ENCODE measurements at places on chromosomes 5 and 9.

DNA sequence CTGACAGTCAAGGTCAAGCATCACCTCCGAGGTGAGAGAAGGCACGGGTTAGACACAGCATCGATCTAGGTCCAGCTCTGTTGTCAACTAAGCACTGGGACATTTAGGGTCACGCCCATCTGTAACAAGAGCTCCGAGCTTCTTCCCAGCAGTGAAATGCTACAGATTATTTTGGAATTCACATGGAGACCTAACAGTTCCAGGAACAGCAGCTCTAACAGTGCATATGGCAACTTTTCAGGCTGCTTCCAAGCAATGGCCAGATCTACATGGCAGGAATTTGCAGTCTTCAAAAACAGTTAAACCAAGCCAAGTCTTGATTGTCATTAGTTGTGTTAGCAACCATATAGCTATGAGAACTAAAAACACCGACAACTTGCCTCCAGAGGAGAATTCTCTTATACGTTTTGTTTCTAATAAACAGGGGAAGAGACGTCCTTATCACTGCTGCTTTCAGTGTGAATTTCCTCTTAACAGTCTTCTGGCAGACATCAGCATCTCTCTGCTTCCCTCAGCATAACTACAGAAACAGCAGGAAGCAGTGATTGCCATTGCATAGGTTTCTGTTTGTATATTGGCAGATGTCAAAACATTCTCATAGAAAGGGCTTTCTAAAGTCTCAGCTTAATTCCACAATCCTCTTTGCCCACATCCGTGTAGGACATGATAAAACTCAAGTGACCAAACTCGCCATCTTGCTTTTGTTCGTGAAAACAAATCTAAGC, 242.1 kb upstream of the DAPK1 start:
- H3K27ac ChIP-seq = peak overlapping the region; percentile 41
- H3K36me3 ChIP-seq = no peaks in the 10 kb centered on the region
- H3K27me3 ChIP-seq = no peaks in the 10 kb centered on the region
- no peak for DNase-seq

- no peak for DNase-seq
- H3K27ac ChIP-seq = no peak overlapping the region
- H3K36me3 ChIP-seq = no peaks in the 10 kb centered on the region
- H3K27me3 ChIP-seq = no peaks in the 10 kb centered on the region
- no peaks in the 10 kb centered on the region for H3K4me1 ChIP-seq
Observed at GRCh38 chr9:32558408-32558934, 6.1 kb upstream of the TOPORS start.

GRCh38 chr5:126543660-126544059, 51.4 kb downstream of the ALDH7A1 start:
- peaks cover 20% of the 10 kb centered on the region for H3K36me3 ChIP-seq
- DNase-seq = no peak
- no peaks in the 10 kb centered on the region for H3K27me3 ChIP-seq
- no peaks in the 10 kb centered on the region for H3K4me1 ChIP-seq
- H3K4me3 ChIP-seq = no peak overlapping the region

- no peaks in the 10 kb centered on the region for H3K27me3 ChIP-seq
- H3K27ac ChIP-seq = no peak overlapping the region
- DNase-seq = no peak
- H3K4me1 ChIP-seq = peaks cover 7% of the 10 kb centered on the region
Observed at GRCh38 chr5:139473565-139473964, 2.8 kb downstream of the SMIM33 start.

DNA sequence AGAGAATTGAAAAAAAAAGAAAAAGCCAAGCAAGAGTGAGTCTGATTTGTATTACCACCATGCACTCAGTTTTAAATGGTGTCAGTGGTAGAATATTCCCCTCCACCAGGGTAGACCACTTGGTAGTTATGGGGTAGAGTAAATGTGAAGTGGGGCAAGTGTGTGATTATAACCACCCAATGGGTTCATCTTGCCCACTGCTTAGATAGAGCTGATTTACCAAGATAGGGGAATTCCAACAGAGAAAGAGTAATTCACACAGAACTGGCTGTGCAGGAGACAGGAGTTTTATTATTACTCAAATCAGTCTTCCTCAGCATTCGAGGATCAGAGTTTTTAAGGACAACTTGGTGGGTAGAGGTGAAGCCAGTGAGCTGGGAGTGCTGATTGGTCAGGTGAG, 113.3 kb upstream of the RAI14 start:
- no peak for DNase-seq
- H3K4me1 ChIP-seq = peaks cover 12% of the 10 kb centered on the region
- no peaks in the 10 kb centered on the region for H3K27me3 ChIP-seq
- no peak overlapping the region for H3K4me3 ChIP-seq
- H3K36me3 ChIP-seq = no peaks in the 10 kb centered on the region
- no peak overlapping the region for H3K27ac ChIP-seq

- H3K4me1 ChIP-seq = no peaks in the 10 kb centered on the region
- no peaks in the 10 kb centered on the region for H3K36me3 ChIP-seq
- no peak overlapping the region for H3K27ac ChIP-seq
- H3K4me3 ChIP-seq = no peak overlapping the region
- no peak for DNase-seq
Observed at GRCh38 chr5:180331647-180331950, 21.5 kb downstream of the GFPT2 start.

- peaks cover 9% of the 10 kb centered on the region for H3K4me1 ChIP-seq
- H3K4me3 ChIP-seq = no peak overlapping the region
- H3K27ac ChIP-seq = no peak overlapping the region
- H3K36me3 ChIP-seq = no peaks in the 10 kb centered on the region
Observed at GRCh38 chr9:89984214-89984613, 379.4 kb downstream of the GADD45G start.

DNA sequence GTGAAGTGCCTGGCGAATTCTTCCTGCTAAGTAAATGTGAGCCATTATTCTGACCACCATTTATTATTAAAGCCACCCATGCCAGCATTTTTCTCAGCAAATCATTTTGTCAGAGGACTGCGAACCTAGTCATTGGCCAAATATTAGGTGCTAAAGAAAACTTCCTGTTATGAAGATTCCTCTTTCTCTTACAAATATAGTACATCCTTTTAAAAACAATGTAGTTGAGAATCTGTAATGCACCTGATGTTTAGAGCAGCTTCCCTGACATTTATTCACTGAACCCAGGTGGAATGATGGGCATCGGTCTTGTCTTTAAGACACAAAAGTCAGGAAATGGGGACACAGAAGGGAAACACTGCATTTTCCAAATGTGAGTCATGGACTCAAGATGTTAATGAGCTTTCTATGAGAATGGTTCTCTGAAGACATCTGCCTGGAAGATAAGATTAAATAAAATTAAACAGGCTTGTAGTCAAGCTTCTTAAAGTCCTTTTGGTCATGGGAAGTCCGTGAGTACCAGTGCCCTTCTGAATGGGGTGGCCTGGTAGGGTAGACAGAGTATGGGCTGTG, 290.6 kb downstream of the FBXL7 start:
- H3K27ac ChIP-seq = no peak overlapping the region
- H3K36me3 ChIP-seq = no peaks in the 10 kb centered on the region
- no peak overlapping the region for H3K4me3 ChIP-seq
- peaks cover 2% of the 10 kb centered on the region for H3K4me1 ChIP-seq
- no peaks in the 10 kb centered on the region for H3K27me3 ChIP-seq
- no peak for DNase-seq

DNA sequence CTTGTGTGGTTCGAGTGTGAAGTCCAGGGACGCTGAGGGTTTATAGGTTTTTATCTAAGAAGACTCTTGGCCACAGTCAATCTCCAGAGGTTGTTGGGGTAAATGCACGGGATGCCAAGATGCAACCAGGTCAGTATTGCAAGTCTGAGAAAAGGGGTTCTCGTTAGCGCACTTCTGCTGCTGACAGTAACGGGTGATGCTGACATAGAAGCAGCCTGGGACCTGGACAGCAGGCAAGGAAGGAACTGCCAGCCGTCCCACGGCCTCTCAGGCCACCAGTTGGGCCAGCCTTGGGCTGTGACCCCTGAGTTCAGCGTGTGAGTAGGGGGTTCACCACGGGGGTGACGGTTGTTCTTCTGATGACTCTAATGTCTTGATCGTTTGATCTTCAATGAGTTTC, 39.0 kb downstream of the TENT4A start:
- peaks cover 27% of the 10 kb centered on the region for H3K36me3 ChIP-seq
- H3K27ac ChIP-seq = no peak overlapping the region
- no peak for DNase-seq
- peaks cover 31% of the 10 kb centered on the region for H3K4me1 ChIP-seq
- H3K4me3 ChIP-seq = no peak overlapping the region

DNA sequence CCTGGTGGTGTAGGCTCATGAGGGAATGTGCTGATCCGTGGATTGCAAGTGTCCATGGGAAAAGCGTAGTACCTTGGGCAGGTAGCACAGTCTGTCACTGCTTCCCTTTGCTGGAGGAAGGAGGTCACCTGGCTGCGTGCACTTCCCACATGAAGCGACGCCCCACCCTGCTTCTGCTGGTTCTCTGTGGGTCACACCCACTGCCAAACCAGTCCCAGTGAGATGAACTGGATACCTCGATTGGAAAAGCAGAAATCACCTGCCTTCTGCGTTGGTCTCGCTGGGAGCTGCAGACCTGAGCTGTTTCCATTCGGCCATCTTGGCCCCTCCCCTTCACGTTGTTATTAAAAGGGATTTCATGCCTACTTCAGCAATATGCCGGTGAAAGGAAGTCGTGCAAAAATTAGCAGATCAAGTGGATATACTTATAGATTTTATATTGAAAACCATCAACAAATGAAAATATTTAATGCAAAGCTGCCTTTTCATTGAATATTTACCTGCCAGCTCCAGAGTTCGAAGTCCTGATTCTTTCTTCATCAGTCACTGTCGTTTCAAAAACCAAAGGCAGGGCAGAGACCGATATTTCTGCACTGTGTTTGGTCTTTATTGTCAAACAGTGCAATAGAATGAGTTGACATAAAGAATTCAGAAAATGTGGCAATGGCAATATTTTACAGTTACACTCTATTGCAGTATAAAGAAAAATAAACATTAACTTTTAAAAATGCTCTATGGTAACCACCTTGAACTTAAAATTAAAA, 123.2 kb downstream of the JAKMIP2 start:
- no peaks in the 10 kb centered on the region for H3K4me1 ChIP-seq
- no peaks in the 10 kb centered on the region for H3K27me3 ChIP-seq
- H3K36me3 ChIP-seq = no peaks in the 10 kb centered on the region
- H3K4me3 ChIP-seq = no peak overlapping the region
- no peak overlapping the region for H3K27ac ChIP-seq
- no peak for DNase-seq

GRCh38 chr5:145980259-145980658, 43.9 kb downstream of the SH3RF2 start:
- H3K36me3 ChIP-seq = no peaks in the 10 kb centered on the region
- no peak overlapping the region for H3K27ac ChIP-seq
- no peaks in the 10 kb centered on the region for H3K27me3 ChIP-seq

GRCh38 chr5:143229896-143230675, 173.4 kb downstream of the NR3C1 start:
- H3K4me3 ChIP-seq = no peak overlapping the region
- H3K36me3 ChIP-seq = no peaks in the 10 kb centered on the region

- H3K4me1 ChIP-seq = no peaks in the 10 kb centered on the region
- H3K27me3 ChIP-seq = no peaks in the 10 kb centered on the region
- no peaks in the 10 kb centered on the region for H3K36me3 ChIP-seq
- DNase-seq = no peak
Observed at GRCh38 chr9:26205261-26205660, 527.0 kb upstream of the TUSC1 start.

DNA sequence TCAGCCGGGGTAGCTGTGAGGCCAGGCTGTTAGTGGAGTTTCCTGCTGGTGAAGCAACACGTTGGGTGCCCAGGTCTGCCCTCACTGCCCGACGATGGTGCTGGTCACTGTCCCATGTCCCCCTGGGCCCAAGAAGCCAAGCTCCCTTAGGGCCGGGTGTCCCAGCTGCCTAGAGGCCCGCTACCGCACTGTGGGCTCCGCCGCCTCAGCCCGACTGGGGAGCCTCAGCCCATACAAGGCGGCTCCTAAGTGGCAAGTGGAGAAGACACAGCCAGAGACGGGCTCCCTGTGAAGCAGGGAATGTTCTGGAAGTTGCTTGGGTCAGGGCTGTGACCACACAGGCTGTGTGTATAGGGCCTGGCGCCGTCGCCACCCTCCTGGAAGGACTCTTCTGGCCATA, 96.9 kb downstream of the RXRA start:
- peaks cover 29% of the 10 kb centered on the region for H3K36me3 ChIP-seq
- H3K4me3 ChIP-seq = no peak overlapping the region
- DNase-seq = no peak
- no peak overlapping the region for H3K27ac ChIP-seq
